ENCODE measurements at places on chromosomes 2 and 18.

DNA sequence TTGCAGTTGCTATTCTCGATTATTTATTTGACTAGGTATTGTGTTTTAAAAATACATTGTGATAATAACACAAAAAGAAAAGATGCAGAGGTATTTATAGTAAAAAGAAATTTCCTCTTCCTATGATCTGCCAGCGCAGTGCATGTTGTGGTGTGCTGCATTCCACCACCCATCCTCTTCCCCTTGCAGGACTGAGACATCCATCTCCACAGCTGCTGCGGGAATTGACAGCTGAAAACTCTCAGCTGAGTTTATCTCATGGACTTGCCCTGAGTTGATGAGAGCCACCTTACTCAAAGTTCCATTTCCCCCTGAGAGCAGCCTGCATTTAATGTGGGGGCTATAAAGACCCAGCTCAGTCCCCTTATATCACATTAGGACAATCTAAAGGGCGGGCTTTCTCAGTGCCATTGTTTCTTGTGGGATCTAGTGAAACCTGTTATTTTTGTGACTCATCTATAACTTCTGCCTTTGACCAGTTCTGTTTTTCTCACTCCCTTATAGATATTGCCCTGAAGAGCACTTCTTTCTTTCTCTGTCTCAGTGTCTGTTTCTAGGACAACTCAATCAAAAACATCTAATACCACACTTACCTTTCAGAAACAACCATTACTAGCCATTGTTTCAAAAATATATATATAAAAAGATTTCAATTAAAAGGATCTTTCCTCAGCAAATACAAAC, 698.5 kb downstream of the NR4A2 start:
- no peaks in the 10 kb centered on the region for H3K27me3 ChIP-seq
- H3K4me1 ChIP-seq: no peaks in the 10 kb centered on the region
- H3K4me3 ChIP-seq: no peak overlapping the region
- H3K36me3 ChIP-seq: no peaks in the 10 kb centered on the region
- no peak overlapping the region for H3K27ac ChIP-seq

- peaks cover 23% of the 10 kb centered on the region for H3K36me3 ChIP-seq
- H3K4me3 ChIP-seq: no peak overlapping the region
- no peaks in the 10 kb centered on the region for H3K27me3 ChIP-seq
- DNase-seq: no peak
- no peak overlapping the region for H3K27ac ChIP-seq
- peaks cover 17% of the 10 kb centered on the region for H3K4me1 ChIP-seq
These were observed 1.6 kb upstream of the MARCHF7 start for GRCh38 chr2:159710601-159711180.

GRCh38 chr2:235191978-235192377, 240.2 kb downstream of the SH3BP4 start:
- no peak overlapping the region for H3K4me3 ChIP-seq
- H3K27ac ChIP-seq: no peak overlapping the region
- H3K36me3 ChIP-seq: no peaks in the 10 kb centered on the region
- H3K27me3 ChIP-seq: peaks cover 17% of the 10 kb centered on the region

DNA sequence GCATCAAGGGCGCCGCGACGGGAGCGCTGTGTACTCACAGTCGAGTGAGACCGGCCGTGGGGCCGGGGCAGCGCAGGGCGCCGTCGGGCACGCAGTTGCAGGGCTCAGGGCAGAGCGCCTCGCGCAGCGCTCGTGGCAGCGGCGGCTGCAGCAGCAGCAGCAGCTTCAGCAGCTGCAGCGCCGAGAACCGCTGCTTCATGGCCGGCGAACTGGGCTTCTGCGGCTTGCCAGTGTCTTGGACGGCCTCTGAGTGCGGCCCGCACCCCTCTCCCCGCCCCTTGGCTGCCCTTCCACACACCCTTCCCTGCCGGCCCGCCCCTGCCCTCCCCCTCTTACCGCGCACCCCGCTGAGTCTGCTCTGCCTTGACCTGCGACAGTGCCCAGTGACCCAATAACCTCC, at the start of gene LHCGR:
Gene LHCGR, minus strand, starts transcription at position 252 of the 400 bp plus-strand sequence. Its CDS starts 53 bp downstream, at position 199.
- peaks cover 10% of the 10 kb centered on the region for H3K27me3 ChIP-seq
- H3K4me3 ChIP-seq: no peak within 1 kb of the TSS
- no peaks in the 10 kb centered on the region for H3K4me1 ChIP-seq
- no peak within 1 kb of the TSS for H3K27ac ChIP-seq
- no peaks in the 10 kb centered on the region for H3K36me3 ChIP-seq

DNA sequence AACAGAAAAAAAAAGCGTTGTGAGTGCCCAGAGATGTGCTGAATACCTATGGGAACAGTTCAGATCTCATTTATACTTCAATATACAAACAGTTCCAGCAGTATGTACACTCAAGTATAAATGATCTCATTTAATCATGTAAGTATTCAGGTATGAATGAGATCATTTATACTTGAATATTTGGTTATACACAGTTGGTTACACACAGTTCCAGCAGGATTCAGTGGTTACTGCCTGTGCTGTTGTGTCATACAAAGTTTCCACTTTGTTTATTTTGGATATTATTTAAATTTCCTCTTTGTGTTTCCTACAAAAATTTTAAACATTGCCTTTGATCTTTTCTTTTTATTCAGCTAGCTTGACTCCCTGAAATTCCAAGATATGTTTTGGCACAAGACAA, 293.5 kb upstream of the SLC39A10 start:
- no peaks in the 10 kb centered on the region for H3K36me3 ChIP-seq
- H3K27ac ChIP-seq: no peak overlapping the region
- DNase-seq: no peak
- no peaks in the 10 kb centered on the region for H3K27me3 ChIP-seq
- no peak overlapping the region for H3K4me3 ChIP-seq

- H3K36me3 ChIP-seq: no peaks in the 10 kb centered on the region
- H3K27me3 ChIP-seq: no peaks in the 10 kb centered on the region
- H3K27ac ChIP-seq: no peak overlapping the region
- no peak for DNase-seq
- H3K4me1 ChIP-seq: peaks cover 56% of the 10 kb centered on the region
- no peak overlapping the region for H3K4me3 ChIP-seq
These were observed 60.6 kb downstream of the IL1R2 start for GRCh38 chr2:102052365-102052764.

DNA sequence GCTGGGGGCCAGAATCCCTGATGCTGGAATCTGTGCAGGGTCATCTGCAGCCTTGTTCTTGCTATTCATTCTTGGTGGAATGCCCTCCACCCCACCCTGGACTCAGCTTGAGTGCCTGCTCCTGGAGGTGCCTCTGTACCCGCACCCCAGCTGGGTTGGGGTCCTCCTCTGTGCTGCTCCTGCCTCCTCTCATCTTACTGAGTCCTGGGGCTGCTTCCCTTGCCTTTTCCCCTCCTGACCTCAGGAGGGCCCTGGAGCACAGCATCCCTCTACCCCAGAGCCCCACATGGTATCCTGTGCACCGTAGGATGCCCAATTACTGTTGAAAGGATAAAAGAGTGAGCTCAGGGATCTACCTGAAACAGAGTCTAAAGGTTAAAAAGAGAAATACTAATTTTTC, 81.6 kb downstream of the CIB4 start:
- no peak overlapping the region for H3K27ac ChIP-seq
- H3K4me1 ChIP-seq: no peaks in the 10 kb centered on the region
- H3K27me3 ChIP-seq: peaks cover 77% of the 10 kb centered on the region

GRCh38 chr2:168461178-168461941, 5.3 kb downstream of the CERS6 start:
- H3K27me3 ChIP-seq: no peaks in the 10 kb centered on the region
- H3K4me1 ChIP-seq: peaks cover 10% of the 10 kb centered on the region
- H3K36me3 ChIP-seq: no peaks in the 10 kb centered on the region
- no peak for DNase-seq
- no peak overlapping the region for H3K4me3 ChIP-seq

All from K562 (cell line).